Glomerular endothelial cell (primary cell): ENCODE measurements at places on chromosomes 12 and 14.

DNA sequence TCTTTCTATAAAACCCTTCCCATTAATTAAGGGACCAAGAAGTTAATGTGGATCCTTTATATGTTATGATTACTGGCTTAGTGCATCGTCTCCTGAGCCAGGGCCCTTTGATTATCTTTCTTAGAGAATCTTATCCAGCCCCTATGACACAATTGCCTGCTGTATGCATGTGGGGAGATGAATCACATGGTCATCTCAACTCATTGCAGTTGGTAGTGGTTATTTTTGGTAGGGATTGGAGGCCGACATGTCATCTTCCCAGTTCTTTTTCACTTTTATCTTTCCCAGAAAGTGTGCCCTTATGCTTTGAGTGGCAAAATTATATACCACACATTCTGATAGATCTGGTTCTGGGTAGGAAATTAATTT lies 26.0 kb downstream of the ZNF664 start:
- DNase-seq, result no peak

DNA sequence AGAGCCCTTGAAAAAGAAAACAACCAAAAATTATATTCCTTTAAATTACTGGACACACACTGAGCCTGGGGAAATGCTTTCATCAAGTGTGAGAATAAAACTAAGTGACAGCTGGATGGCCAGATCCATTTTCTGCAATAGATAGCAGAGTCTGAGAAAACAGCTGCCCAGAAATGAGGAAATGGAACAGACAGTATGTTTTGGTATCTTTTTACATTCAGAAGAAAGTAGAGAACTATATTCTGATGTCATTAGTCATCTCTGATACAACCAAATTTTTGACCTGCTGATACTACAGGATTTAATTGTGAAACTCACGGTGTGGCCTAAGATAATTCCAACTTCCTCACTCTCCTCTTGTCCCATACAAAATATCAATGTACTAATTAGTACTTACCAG lies 78.2 kb downstream of the HMGA2 start:
- DNase-seq, result no peak

DNA sequence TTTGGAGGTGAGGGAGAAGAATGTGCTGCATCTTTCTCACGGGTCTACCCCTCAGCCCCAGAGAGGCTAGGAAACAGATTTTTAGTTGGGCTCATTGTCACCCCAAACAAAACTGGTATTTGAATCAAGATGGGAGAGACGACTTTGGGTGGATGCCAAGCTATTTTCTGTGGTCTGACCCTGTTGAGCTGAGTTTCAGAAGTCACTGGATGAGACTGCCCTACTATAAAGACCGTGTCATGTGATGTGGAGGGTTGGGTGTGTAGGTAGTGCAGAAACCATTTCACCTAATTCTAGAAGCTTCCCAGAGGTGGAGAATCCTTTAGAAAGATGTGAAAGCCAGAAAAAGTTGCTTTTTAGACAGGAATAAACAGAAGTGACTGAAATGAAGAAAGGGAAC lies 60.2 kb downstream of the IFT43 start:
- DNase-seq, result no peak

GRCh38 chr14:81400852-81401251 lies 728 bp upstream of the STON2 start:
- DNase-seq, result no peak

DNA sequence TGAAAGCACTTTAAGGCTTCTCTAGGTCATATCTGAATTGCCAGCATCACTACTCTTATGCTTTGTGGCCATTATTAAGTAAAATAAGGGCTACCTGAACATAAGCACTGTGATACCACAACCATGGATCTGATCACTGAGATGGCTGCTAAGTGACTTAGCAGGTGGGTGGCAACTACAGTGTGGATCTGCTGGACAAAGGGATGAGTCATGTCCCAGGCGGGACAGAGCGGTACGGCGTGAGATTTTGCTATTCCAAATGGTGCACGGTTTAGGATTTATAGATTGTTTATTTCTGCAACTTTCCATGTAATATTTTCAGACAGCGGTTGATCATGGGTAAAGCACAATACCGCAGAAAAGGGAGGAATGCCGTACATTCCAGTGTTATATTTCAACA lies 39.4 kb downstream of the MLXIP start:
- no peak for DNase-seq

GRCh38 chr12:63997198-63997597 lies 152.7 kb downstream of the SRGAP1 start:
- no peak for DNase-seq

DNA sequence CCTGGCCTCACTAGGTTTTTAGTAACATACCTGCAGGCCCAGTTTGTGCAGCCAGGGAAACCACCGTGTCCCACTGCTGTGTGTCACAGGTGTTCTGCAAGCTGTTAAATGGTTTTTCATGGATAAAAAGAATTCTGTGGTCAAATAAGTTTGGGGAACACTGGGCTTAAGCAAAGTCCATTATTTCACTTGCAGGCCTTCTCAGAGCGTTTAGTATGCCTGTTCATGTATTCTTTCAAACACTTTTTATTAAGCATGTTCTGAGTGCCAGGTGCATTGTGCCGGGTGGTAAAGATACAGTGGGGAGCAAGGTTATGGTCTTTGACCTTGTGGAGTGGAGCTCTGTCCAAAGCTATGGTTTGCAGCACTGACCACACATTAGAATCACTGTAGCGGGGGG lies 7.4 kb downstream of the RNFT2 start:
- DNase-seq, result no peak

DNA sequence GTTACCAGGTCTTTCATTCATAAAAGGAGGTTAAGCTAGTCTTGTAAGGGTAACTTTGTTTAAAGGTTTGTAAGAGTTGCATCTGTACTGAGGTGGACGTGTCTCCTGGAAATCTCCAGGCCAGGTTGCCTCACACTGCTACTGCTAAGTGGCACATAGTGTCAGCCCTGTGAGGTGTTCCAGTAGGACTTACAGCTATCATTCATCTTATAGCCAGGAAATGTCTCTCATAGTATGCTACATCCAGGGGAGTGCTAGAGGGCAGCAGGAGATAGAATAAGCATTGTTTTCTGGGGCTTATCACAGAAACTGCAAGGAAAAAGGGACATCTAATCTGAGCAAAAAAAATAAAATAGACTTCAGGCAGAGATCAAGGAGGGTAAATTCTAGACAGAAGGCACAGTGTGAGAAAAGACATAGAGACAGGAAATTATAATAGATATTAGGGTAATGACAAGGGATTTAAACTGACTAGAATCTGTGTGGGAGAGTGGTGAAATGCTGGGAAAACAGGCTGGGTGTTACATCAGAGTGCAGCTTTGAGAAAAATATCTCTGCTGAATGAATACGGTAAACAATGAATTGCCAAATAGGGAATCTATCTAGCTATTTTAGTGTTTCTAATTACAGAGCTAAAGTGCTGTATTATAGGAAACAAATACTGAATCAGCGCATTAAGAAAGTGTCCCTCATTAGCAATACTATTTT lies 205.1 kb upstream of the ABCD2 start:
- DNase-seq, result no peak

GRCh38 chr12:7929083-7929792 lies 6.7 kb downstream of the SLC2A3 start:
- DNase-seq, result no peak
